Fibroblast of gingiva (primary cell): ENCODE measurements at places on chromosomes 5 and 9.

DNA sequence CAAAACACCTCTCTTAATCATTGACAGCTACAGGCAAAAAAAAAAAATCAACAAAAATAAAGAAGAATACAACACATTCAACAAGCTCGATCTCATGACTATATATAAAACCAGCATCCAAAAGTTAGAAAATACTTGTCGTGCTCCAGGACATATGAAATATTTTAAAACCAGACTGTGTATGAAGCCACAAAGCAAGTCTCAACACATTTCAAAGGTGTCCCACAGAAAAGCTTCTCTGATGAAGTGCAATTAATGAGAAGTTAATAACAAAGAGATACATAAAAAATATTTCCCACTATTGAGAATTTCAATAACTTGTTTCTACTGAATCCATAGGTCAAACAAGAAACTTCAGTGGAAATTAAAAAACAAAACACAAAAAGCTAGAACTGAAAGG lies 178.7 kb downstream of the PLK2 start:
- no peak for DNase-seq

- no peak for DNase-seq
These were observed 1191.7 kb upstream of the CDH6 start for GRCh38 chr5:30001826-30002225.

- no peak for DNase-seq
These were observed 743.1 kb upstream of the ARRDC3 start for GRCh38 chr5:92126182-92126581.

DNA sequence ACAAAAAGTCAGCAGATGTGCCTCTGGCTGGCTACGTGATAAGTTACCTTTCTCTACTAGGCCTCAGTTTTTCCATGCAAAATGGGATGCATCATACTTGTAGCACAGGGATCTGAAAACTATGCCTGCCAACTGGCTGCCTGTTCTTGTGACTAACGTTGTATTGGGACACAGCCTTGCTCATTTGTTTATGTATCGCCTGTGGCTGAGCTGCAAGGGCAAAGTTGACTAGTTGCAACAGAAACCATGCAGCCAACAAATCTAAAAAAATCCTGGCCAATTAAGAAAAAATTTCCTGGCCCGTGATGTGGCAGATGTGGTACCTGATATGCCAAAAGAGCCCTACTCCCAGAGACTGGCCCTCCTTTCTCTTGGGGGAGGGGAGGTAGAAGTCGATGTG lies 131.3 kb downstream of the SEC61B start:
- DNase-seq, result peak; percentile 100

DNA sequence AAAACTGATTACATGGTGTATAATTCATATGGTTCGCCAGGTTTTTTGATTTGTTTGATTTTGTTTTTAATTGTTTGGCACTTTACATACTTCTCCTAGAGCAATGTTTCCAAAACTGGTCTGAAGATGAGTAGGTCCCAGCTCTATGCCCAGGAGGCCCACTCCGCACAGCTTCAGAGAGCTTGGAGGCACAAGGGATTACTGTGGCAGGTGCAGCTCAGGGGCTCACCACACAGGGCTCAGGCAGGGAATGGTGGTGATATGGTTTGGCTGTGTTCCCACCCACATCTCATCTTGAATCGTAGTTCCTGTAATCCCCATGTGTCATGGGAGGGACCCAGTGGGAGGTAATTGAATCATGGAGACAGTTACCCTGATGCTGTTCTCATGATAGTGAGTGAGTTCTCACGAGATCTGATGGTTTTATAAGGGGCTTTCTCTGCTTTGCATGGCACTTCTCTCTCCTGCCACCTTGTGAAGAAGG lies 296.6 kb downstream of the MED10 start:
- DNase-seq, result no peak

DNA sequence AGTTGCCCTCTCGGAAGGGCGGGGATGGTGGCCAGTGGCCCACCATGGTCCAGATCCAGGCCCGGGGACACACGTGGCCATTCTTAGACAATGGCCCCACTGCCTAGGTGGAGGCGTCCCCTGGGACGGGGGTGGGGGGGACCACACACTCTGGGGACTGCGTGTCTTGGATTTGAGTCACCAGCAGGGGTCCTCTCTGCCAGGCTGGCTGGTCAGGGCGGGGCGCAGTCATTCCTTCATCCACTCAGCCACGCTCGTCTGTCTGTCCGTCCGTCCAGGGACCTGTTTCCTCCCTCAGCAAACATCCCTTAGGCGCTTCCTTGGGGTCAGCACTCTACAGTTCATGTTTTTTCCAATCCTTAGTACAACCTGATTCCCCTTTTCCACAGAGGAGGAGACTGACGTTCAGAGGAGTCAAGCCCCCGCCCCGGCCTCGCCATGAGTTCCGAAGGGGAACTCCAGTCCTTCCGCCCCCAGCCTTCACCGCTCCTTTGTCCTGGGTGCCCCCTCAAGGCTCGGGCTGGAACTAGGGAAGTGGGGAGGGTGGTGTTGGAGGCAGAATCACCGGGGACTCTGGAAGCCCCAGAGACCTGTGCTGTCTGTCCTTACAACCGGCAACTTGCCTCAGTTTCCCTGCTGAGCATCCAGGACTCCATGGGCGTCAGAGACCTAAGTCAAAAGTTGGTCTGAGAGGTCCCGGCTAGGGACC lies 276.6 kb upstream of the MVB12B start:
- DNase-seq, result no peak

DNA sequence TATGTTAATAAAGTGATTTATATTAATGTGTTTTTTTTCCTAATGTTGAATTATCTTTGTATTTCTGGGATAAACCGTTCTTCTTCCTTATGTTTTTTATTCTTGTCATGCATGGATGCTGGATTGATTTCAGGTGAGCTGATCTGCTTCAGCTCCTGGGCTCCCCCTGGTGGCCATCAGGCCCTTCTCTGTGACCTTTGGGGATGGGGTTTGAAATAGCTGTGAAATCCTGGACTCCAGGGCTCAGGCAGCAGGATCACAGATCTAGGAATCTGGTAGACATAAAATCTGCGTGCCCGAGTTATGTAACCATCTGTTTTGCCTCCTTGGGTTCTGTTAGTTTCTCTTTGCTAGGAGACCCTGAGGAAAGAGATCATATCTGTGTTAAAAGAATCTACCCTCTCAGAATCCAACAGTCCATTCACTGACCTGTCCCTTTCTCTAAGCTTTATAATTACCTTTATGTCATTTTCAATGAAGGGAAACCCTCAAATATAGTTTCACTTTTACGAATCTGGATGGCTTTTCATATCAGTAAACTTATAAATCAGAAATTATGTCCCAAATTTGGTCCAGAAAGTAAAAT lies 12.2 kb upstream of the OR13J1 start:
- DNase-seq, result peak; percentile 55

GRCh38 chr5:143434261-143435209 lies 31.0 kb upstream of the NR3C1 start:
- DNase-seq, result no peak
